Tracheal epithelial cell (primary cell): ENCODE measurements at places on chromosomes 6 and 20. TPM values are rescaled to one million over a fixed set of nuclear protein-coding genes. Genes with fewer than 3 reads are reported as not detected.

Gene EEF1A2
- total RNA-seq = 0.43 and 0.96 TPM in 2 replicates

Gene MOXD1
- under 0.01 and 11.3 TPM in 2 replicates for total RNA-seq

Gene CYB5R4
- total RNA-seq = 3.6 and 13.0 TPM in 2 replicates

Gene NUS1
- 14.2 and 17.9 TPM in 2 replicates for total RNA-seq

Gene GLP1R
- not detected in 2 replicates for total RNA-seq

Gene NEU1
- total RNA-seq = 70.3 and 75.4 TPM in 2 replicates

Gene SLC35D3
- under 0.01 TPM in 1 of 2 replicates, not detected in the other for total RNA-seq

Gene NOL4L
- total RNA-seq = 2.6 and 3.6 TPM in 2 replicates

Gene SLC32A1
- not detected in 2 replicates for total RNA-seq

Gene TRIM31
- total RNA-seq = 0.21 TPM in 1 of 2 replicates, not detected in the other

Gene AURKA
- total RNA-seq = 6.4 and 9.6 TPM in 2 replicates

Gene CST1
- not detected in 2 replicates for total RNA-seq

Gene LY6G6D
- total RNA-seq = not detected in 2 replicates

Gene SUMO4
- under 0.01 and 0.24 TPM in 2 replicates for total RNA-seq

Gene ZBTB46
- 0.43 and 2.9 TPM in 2 replicates for total RNA-seq

Gene OLIG3
- total RNA-seq = not detected in 2 replicates

Gene MAFB
- total RNA-seq = 1.4 and 1.5 TPM in 2 replicates

Gene NMBR
- total RNA-seq = not detected in 2 replicates

Gene PNRC1
- total RNA-seq = 42.6 and 49.2 TPM in 2 replicates

Gene IRAK1BP1
- total RNA-seq = 2.2 and 5.5 TPM in 2 replicates

Gene CLDN20
- total RNA-seq = not detected in 2 replicates

Gene LBP
- not detected in 2 replicates for total RNA-seq

Gene PERP
- total RNA-seq = 325 and 354 TPM in 2 replicates

Gene PRRT1
- not detected in 2 replicates for total RNA-seq

Gene EZR
- 193 and 451 TPM in 2 replicates for total RNA-seq

Gene GPR6
- not detected in 2 replicates for total RNA-seq

Gene RSPO4
- not detected in 2 replicates for total RNA-seq

Gene FOXF2
- not detected in 2 replicates for total RNA-seq

Gene SMIM29
- total RNA-seq = 11.1 and 21.9 TPM in 2 replicates

Gene MATN4
- total RNA-seq = 0.21 TPM in 1 of 2 replicates, not detected in the other
